Heart left ventricle (tissue), 16 donors: ENCODE measurements at places on chromosomes 1 and 21.

DNA sequence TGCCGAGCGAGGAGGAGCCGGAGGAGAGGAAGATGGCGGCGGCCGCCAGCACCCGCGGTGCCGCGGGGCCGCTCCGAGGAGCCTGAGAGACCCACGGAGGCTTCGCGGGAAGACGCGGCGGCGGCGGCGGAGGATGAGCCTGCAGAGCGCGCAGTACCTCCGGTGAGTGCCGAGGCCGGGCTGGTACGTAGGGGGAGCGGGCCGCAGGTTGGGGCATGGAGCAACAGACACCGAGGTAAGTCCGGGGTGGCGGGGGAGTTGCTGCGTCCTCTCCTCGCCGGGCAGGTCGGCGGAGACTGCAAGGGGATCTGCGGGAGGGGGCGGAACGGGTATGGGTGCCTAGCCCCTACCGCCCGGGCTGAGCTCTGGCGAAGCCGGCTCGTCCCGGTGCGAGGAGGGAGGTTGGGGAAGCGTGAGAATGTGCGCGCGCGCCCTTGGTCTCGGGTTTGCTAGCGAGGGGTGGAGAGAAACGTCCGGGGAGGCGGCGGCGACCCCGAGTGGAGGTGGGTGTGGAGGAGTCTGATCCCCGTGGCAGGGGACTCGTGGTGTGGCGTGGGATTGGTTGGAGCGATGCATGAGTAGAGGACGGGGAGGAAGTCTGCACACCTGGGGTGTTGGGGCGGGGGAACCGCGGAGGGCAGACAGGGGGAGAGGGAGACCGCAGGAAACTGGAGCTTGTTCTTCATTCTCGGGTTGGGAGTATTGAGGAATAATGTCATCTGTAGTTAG, at the start of gene SMG7:
TSS of gene SMG7 (plus strand) at position 12 of the 729 bp plus-strand sequence. CDS start at position 134, 122 bp downstream.
- peak; percentile 82 for DNase-seq
- no peaks in the 10 kb centered on the region for H3K36me3 ChIP-seq
- H3K4me3 ChIP-seq: peak within 1 kb of the TSS; percentile 78
- H3K4me1 ChIP-seq: peaks cover 47% of the 10 kb centered on the region

- peak overlapping the region; percentile 59 for H3K27ac ChIP-seq
- no peaks in the 10 kb centered on the region for H3K4me1 ChIP-seq
- H3K36me3 ChIP-seq: no peaks in the 10 kb centered on the region
Observed at GRCh38 chr1:9705337-9706093, 54.0 kb downstream of the PIK3CD start.

GRCh38 chr1:17567582-17567981, 28.1 kb downstream of the ARHGEF10L start:
- H3K27ac ChIP-seq: peak overlapping the region; percentile 90
- peaks cover 2% of the 10 kb centered on the region for H3K4me1 ChIP-seq
- no peaks in the 10 kb centered on the region for H3K27me3 ChIP-seq
- H3K36me3 ChIP-seq: no peaks in the 10 kb centered on the region
- no peak for DNase-seq
- H3K4me3 ChIP-seq: no peak overlapping the region

DNA sequence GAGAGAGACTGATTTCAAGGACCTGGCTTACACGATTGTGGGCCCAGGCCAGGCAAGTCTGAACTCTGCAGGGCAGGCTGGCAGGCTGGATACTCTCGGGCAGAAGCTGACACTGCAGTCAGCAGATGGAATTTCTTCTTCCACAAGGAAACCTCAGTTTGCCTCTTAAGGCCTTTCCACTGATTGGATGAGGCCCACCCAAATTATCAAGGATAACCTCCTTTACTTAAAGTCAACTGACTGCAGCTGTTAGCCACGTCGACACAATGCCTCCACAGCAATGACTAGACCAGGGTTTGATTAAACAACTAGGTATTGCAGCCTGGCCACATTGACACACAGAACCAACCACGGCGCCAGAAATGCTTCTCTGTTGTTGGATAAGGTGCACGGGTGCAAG, 130.5 kb downstream of the PSMG1 start:
- H3K36me3 ChIP-seq: no peaks in the 10 kb centered on the region
- no peak overlapping the region for H3K4me3 ChIP-seq
- H3K27ac ChIP-seq: no peak overlapping the region
- no peak for DNase-seq
